ENCODE measurements at places on chromosomes 6 and 20.
A peak's percentile ranks its signal among the peaks of the same experiment; 100 is the strongest.

- no peak for DNase-seq
These were observed at the start of gene SLC35D3 for GRCh38 chr6:136921936-136922684. TSS of gene SLC35D3 (plus strand) at chr6:136922301. CDS start at chr6:136922429, 128 bp downstream.

- no peak for DNase-seq
These were observed 933.7 kb upstream of the GJE1 start for GRCh38 chr6:141199074-141199473.

GRCh38 chr6:164066335-164066734 is 651.8 kb downstream of the QKI start:
- DNase-seq, result no peak

DNA sequence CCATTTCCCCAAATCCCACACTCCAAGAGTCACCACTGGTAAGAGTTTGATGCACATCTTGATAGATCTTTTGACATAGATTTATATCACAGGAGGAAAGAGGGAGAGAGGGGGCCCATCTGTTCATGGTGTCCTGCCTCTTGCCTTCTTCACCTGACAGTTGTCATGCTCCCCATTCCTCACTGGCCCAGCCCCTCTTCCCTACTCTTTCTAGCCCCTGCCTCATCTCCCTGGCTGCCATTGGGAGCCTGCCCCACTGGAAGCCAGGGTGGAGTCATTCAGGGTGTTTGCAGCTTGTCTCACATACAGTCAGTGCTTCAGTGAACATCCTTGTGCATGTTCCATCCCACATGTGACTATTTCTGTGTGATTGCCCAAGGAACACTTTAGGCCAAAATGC is 27.6 kb downstream of the SIRPA start:
- no peak for DNase-seq

GRCh38 chr20:3067139-3068014 is 4.0 kb upstream of the OXT start:
- DNase-seq, result no peak

GRCh38 chr6:109429496-109429895 is 10.9 kb downstream of the PPIL6 start:
- DNase-seq, result no peak

- DNase-seq, result peak; percentile 93
These were observed at the start of gene MAD2L1BP for GRCh38 chr6:43635387-43636307. TSS of gene MAD2L1BP (plus strand) at chr6:43635840. CDS start at chr6:43635876, 36 bp downstream.

- DNase-seq, result no peak
These were observed 41.7 kb downstream of the CNBD2 start for GRCh38 chr20:36010076-36010475.

- no peak for DNase-seq
These were observed 58.9 kb upstream of the RREB1 start for GRCh38 chr6:7048894-7049293.

DNA sequence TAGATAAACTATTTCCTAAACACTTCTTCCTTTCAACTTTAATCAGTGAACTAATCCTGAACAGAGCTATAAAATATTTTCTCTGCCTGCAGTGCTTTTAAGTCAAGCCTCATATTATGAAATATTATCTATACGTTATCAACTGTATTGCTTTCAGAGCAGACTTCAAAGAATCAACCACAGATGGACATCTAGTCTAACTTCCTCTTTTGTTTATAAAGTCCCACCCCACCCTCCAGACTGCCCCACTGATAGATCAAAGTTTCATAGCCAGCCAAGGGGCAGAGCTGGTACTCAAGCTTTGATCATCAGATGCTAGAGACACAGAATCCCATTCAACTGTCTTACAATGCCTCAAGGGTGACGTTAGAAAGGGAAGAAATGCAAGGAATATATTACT is 308.3 kb downstream of the LAMA2 start:
- DNase-seq, result no peak

DNA sequence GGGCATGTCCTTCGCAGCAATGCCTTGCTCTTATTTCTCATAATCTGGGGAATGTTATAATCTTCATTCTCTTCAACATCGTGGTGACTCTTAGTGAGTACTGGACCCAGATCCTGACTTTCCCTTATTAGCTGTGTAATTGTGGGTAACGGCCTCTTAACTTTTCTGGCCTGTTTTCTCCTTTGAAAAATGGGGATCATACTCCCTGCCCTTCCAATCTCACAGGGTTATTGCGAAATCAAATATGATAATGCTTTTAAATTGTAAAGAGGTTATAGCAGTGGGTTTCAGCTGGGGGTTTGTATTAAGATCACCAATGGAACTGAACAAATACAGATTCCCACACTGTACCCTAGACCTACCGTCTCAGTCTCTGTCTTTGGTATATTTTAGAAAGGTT is 77.1 kb downstream of the CTNNBL1 start:
- no peak for DNase-seq

GRCh38 chr6:112481211-112481610 is 134.1 kb downstream of the RFPL4B start:
- no peak for DNase-seq

- no peak for DNase-seq
These were observed 213.1 kb downstream of the PHACTR1 start for GRCh38 chr6:12929678-12930077.

- no peak for DNase-seq
These were observed 10.8 kb downstream of the HBS1L start for GRCh38 chr6:135043846-135044245.

GRCh38 chr6:114061116-114061515 is 90.2 kb upstream of the HDAC2 start:
- no peak for DNase-seq

DNA sequence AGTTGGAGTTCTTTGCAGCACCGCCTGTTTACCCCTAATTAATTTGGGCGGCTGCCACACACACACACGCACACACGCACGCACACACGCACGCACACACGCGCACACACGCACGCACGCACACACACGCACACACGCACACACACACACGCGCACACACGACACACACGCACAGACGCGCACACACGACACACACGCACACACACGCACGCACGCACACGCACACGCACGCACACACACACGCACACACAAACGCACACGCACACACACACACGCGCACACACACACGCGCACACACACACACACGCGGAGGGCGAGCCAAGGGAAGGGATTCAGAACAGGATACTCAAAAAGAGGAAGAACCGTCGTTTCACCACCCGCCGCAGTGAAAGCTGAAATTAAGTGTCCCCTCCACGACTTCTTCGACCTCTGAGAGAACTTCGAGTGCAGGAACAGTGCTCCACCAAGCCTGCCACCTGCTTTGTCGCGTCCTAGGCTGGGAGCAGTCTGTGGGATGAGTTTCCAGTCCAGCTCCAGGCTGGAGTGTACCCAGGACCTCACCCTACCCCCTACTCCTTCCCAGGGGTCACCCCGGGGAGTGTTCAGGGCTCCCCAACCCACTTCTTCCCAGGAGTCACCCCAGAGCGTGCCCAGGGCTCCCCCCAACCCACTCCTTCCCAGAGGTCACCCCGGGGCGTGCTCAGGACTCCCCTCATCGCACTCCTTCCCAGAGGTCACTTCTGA is 1.1 kb downstream of the RNASET2 start:
- no peak for DNase-seq

GRCh38 chr6:16671302-16672289 is 89.7 kb downstream of the ATXN1 start:
- no peak for DNase-seq

DNA sequence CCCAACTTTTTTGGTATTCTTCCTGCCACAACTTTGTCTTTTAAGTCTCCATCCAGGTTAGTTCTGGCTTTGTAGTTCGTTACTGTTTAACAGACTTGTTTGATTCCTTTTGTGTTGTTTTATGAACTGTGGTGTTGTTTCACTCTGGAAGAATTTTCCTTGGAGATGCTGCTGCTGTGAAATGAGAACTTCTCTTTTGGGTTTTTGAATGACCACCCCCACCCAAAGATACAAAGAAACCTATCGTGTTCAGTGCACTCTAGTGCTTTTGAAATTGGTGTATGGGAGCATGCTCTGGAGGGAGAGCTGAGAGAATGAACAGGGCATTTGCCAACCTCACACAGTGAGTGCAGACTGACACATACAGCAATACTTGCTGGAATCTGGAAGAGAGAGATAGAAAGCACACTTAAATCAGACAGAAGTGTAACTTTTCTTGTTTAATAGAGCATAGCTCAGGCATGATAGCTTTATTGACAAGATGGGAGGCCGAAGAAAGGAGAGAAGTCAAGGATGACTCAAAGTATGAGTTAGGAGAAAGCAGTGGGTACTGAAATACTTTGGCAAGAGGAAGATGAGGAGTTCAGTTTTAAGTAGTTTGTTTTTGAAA is 293.1 kb downstream of the SOX4 start:
- no peak for DNase-seq

GRCh38 chr6:117265410-117266256 is at the start of gene VGLL2:
TSS of gene VGLL2 (plus strand) at chr6:117265558. CDS start at chr6:117265764, 206 bp downstream.
- no peak for DNase-seq

GRCh38 chr6:5174244-5174643 is 86.5 kb downstream of the LYRM4 start:
- no peak for DNase-seq

GRCh38 chr6:168581706-168582105 is 140.7 kb downstream of the SMOC2 start:
- DNase-seq, result no peak

GRCh38 chr20:31590717-31591225 is 14.3 kb upstream of the ID1 start:
- no peak for DNase-seq

DNA sequence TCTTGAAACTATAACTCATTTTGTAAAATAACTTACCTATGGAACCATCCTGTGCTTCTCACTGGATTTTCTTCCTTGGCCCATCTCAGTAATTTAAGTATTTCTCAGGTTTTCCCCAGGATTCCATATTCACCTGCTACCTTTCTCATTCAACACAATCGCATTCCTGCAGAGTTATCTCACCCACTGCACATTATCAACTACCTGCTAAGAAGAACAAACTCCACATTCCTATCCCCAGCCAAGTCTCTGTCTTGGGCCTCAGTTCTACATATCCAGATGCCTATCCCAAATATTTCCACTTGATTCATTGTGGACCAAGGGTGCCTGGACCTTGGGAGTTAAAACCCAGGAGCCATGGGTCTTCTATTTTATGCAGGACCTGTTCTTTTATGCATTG is 60.2 kb upstream of the KCNQ5 start:
- no peak for DNase-seq

DNA sequence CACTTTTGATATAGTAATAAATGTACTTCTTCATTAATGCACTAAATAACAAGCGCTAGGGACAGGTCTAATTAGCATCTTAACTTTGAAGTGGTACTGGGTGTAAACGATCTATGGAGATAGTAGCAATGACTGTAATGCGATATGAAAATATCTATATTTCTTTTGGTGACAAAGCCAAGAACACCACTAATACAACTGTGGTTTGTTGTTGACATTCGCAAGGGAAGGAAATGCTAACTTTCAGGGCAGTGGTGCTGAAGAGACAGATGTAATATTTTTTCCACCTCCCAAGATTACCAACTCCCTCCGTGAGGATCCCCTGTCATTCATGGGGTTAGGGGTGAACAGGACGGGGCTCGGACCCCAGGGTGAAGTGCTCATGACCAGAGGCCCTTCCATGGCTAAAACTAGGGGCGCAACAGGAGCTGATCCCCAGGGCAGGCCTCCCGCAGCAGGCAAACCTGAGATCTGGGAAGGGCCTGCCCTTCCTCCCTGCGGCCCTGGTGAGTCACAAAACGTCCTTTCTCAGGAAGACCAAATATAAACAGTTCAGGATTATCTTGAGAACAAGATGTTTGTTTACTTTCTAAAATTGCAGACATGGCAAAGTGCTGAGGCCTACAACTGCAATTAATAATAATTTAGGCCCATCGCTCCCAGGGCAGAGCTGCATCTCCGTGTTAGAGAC is 65.0 kb upstream of the TOX2 start:
- no peak for DNase-seq

DNA sequence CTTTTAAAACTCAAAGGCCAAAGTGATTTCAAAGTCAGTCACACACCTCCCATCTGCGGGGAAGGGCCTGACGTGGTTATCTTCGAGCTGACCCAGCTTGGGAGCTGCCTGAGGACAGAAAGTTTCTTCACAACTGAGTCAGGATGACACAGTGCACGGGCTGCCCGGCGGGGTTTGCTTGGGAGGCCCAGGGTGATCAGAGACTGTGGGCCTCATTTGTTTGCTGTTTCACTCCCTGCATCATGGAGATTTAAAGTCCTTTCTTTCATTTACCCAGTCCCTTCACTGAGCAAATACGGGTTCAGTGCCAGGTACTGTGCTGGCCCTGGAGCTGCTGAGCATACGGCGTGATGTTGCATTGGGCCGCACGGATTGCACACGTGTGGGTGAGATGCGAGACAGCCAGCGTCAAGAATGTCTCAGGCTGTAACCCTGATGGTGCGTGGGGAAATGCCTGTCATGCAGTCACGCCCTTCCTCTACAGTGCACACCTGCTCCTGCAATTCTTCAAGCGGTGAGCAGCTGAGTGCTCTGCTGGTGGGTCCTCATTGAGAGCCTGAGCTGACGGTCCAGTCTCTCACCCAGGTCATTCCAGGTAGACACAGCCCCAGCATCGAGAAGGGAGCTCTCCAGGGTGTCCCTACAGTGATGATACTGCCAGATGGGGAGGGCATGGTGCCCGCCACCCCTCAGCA is 82.7 kb upstream of the PMEPA1 start:
- no peak for DNase-seq

DNA sequence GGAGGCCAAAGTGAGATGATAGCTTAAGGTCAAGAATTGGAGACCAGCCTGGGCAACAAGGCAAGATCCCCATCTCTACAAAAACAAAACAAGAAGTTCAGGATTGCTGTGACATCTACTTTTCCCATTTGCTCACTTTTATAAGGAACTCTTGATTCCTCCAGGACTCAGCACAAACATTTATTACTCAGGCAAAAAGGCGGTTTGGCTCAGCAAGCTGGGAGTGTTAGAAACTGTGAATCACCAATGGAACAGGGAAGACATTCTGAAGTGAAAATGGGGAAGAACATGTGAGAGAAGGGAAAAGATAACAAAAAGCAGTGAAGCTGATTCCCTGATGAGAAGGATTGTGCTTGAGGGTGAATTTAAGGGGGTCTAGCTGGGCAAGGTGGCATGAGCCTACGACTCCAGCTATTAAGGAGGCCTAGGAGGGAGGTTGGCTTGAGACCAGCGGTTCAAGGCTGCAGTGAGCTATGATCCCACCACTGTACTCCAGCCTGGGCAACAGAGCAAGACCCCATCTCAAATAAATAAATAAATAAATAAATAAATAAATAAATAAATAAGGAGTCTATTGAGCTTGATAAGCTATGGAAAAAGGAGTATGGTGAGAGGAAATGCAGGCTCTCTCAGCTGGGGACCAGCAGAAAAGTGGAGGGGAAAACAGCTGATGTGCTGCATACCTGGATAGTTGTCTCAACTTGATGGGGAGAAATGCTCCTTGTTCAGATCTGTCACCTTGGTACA is 65.4 kb upstream of the HDDC2 start:
- DNase-seq, result no peak
